ENCODE measurements at places on chromosomes 12 and 14. TPM values are rescaled to one million over a fixed set of nuclear protein-coding genes. Genes with fewer than 3 reads are reported as not detected.

The TSPAN19 gene
- not detected for total RNA-seq

GRCh38 chr14:72547999-72548398 is 345.9 kb downstream of the DPF3 start:
- no peak for DNase-seq

- DNase-seq = no peak
Observed at GRCh38 chr14:75230140-75230792, 48.4 kb upstream of the FOS start.

DNA sequence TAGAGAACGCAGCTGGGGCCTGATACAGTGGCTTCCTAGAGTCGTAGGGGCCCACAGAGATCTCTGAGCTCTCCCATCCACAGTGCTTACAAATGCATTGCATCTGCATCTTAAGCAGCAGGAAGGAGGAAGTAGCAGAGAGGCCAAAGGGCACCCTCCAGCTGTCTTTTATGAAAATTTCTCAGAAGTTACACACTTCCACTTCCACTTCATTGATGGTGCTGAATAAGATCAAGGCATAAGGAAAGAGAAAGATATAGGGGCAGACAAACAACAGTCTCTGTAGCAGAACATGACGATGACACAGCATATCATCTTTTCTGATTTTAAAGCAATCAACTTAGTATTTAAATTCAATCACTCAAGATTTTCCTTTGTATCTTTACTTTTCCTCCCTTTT is 51.6 kb upstream of the ABCC9 start:
- no peak for DNase-seq

DNA sequence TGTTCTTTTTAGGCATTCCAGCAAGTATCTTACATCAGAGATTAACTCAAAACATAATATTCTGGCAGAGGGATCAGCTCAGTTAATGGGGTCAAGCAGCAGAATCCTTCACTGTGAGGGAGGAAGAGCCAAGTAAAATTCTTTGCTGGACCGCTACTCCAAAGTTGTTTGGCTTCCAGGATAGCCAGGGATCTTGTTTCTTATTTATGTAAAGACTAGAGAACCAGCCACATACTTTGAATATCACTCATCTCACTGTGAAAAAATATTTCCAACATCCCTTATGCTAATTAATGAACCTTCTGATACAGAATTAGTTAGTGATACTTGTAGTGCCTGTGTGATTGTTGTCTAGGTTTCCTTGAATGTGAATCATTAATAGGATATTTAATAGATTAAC is 94.2 kb downstream of the PLEKHA5 start:
- DNase-seq = no peak

- DNase-seq = no peak
Observed at GRCh38 chr12:6818645-6819044, 3.0 kb upstream of the GPR162 start.

- DNase-seq = no peak
Observed at GRCh38 chr12:14885718-14886221, at the start of gene MGP. MGP (minus strand) TSS chr12:14885854; CDS start chr12:14885791, 63 bp downstream.

GRCh38 chr12:29245246-29245645 is 96.2 kb downstream of the FAR2 start:
- DNase-seq = no peak

Data from omental fat pad (tissue), 4 donors.